ENCODE measurements at places on chromosomes 4 and X. TPM values are rescaled to one million over a fixed set of nuclear protein-coding genes. Genes with fewer than 3 reads are reported as not detected.

The ARHGAP36 gene
- not detected for total RNA-seq

DNA sequence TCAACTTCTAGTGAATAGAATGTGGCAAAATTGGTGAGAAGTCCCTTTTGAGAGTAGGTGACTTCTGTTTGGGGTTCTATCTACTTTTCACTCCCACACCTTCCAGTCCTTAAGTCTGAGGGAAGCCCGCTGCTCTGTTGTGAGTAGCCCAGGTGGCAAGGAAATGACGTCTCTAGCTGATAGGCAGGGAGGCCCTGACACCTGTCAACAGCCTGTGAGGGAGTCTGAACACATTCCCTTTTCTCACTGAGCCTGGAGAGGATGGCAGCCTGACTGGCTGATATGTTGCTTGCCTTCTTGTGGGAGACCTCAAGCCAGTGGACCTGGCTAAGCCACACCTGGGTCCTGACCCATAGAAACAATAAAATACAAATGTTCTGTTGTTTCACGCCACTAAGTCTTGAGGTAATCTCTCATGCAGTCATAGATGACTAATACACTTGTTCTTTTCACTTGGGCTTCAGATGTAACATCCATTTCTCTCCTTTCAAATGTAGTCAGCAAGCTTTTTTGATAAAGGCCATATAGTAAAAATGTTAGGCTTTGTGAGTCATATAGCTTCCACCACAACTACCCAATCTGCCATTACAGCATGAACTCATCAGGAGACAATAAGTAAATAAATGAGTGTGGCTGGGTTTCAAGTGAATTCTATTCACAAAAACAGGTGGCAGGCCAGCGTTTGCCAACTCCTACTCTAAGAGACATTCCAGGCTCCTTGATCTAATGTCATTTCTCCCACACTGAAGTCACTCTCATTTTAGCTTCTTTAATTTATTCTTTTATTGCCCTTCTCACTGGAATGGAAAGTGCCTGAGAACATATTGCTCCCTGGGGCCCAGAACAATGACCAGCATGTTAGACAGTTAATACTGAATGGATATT is 265.1 kb upstream of the MAD2L1 start:
- DNase-seq, result no peak

DNA sequence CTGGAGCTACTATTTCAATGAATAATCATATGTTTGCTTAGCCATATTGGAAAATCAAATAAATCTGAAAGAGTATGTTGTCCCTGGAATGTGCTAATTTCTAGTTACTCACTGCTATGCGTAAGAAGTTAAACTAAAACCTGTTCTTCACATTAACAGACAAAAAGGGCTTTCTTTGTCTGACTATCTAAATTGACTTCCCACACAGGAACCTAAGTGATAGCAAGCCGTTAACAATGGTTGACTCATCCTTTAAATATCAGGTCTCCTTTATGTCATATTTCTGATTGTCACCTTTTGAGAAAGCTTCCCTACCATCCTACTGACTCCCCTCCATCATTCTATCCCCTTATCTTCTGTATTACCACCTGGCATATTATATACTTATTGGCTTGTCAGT is 81.4 kb downstream of the AMELX start:
- no peak for DNase-seq

The PDE6B gene
- total RNA-seq, result 2.7 TPM

DNA sequence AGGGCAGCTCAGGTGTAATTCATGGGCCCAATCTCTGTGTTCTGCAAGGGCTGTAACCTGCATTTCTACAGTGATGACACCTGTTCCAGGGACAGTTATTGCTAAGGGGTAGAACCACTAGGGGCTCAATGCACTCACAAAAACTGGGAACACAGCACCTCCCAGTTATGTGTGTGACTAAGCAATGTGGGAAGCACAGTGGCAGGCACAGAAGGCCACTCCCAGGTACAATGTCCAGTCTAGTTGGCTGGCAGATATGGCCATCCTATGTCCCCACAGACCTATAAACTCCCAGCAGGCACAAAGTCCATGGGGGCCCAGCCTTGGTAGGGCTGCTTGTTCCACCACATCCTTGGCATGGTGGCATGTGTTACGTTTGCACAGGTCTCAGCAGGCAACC is 25.7 kb downstream of the CXCL13 start:
- DNase-seq, result no peak

DNA sequence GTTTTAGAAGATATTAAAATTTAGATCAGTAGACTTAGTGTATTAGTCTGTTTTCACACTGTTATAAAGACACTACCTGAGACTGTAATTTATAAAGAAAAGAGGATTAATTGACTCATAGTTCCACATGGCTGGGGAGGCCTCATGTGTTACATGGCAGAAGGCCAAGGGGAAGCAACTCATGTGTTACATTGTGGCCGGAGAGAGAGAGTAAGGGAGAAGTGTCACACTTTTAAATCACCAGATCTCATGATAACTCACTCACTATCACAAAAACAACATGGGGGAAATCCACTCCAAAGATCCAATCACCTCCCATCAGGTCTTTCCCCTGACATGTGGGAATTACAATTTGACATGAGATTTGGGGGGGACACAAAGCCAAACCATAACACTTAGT is 1159.7 kb upstream of the PCDH7 start:
- no peak for DNase-seq

DNA sequence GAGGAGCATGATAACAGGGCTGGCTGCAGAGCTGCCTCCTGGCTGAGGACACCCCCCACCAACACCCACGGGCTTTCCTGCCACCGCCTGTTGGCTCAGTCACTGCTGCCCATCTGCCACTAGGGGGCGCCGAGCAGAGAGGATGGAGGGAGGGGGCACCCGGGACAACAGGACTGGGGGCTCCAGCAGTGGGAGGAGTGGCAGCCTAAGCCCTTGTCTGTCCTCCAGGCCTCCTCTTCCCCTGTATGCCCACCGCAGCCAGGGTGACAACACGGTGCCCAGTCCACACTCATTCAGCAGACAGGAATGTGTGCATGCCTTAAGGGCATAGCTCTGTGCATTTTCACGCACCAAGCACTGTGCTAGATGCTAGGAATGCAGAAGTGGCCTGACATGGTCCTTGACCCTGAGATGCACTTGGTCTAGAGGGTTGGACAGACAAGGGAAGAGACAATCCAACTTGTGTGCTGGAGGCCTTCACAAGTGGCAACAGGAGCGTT is 149.9 kb downstream of the AMMECR1 start:
- no peak for DNase-seq

The GRK4 gene
- 2.9 TPM for total RNA-seq

- DNase-seq, result no peak
Measured at GRCh38 chr4:41362621-41363383, 106.1 kb downstream of the UCHL1 start.

The FOXP3 gene
- 0.83 TPM for total RNA-seq

- no peak for DNase-seq
Measured at GRCh38 chrX:46185923-46186810, 359.1 kb downstream of the ZNF674 start.

GRCh38 chr4:186201535-186202230 is 10.3 kb downstream of the CYP4V2 start:
- no peak for DNase-seq

DNA sequence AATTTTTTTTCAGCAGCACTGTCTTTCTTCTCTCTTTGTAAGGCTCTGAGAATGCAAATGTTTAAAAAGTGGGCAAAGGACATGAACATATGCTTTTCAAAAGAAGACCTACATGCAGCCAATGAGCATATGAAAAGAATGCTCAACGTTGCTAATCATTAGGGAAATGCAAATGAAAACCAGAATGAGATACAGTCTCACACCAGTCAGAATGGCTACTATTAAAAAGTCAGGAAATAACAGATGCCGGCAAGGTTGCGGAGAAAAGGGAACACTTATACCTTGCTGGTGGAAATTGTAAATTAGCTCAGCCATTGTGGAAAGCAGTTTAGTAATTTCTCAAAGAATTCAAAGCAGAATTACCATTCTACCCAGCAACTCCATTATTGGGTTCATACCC is 51.6 kb downstream of the BMP15 start:
- no peak for DNase-seq

DNA sequence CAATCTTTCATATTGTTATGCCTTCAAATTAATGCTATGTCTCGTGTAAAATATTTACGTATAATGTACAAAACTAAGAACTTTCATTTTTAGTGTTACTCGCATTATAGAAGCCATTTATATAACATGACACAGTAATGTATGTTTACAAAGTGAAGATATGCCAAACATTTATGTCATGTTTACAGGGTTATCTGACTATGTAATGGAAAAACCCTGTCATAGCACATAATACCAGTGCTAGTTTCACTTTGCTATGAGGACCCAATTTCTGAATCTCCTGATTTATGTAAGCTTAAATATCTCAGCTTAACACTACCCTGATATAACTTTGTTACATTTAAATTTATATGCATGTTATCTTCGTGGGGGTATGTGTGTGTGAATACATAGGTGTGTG is 233.1 kb downstream of the FAT4 start:
- DNase-seq, result no peak

The ARL13A gene
- not detected for total RNA-seq

- no peak for DNase-seq
Measured at GRCh38 chr4:118352843-118353533, at the start of gene PRSS12. TSS of gene PRSS12 (minus strand) at chr4:118353003. CDS start at chr4:118352720, 283 bp downstream.

DNA sequence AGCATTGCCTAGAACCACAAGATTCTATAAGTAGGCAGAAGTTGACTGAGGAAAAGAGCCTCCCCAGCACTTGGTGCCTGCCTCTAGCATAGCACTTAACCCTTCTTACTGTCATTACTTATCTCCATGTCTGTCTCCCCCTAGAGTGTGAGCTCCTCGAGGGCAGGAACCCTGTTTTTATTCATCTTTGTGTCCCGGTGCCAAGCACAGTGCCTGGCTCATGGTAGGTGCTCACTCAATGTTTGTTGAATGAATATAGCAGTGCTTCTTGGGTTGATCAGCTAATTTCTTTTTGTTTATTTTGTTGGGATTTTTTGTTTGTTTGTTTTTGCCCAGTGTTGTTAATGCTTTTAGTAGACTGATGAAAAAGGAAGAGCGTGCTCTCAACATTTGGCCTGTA is 30.3 kb downstream of the KLF3 start:
- no peak for DNase-seq

The NDP gene
- total RNA-seq, result not detected

The AGTR2 gene
- total RNA-seq, result not detected

The TMEM271 gene
- not detected for total RNA-seq

DNA sequence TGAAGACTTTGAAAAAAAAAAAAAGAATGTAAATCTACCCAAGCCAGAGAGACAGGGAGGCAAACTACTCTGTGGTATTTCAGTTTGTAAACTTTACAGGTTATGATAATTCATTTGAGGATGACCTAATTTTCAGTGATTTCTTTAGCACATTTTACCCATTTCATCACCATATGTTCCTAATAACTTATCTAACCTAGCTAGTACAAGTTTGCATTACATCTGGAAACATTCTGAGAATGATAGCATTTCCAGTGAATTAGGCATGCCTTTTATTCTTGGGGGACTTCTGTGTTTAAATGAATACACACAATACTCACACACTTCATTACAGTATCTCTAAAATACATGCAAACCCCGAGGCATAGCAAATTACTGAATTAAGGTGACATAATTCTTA is 1055.5 kb downstream of the PCDH18 start:
- no peak for DNase-seq

GRCh38 chr4:20882500-20882899 is 182.2 kb downstream of the PACRGL start:
- no peak for DNase-seq

- DNase-seq, result no peak
Measured at GRCh38 chr4:109592367-109592766, 32.3 kb downstream of the MCUB start.

GRCh38 chrX:51892921-51893745 is at the start of gene MAGED1:
TSS of gene MAGED1 (plus strand) at chrX:51893623. CDS start at chrX:51894305, 682 bp downstream.
- DNase-seq, result peak; percentile 21

The PAGE5 gene
- not detected for total RNA-seq

The RASL11B gene
- 0.70 TPM for total RNA-seq

The BMP3 gene
- total RNA-seq, result not detected

DNA sequence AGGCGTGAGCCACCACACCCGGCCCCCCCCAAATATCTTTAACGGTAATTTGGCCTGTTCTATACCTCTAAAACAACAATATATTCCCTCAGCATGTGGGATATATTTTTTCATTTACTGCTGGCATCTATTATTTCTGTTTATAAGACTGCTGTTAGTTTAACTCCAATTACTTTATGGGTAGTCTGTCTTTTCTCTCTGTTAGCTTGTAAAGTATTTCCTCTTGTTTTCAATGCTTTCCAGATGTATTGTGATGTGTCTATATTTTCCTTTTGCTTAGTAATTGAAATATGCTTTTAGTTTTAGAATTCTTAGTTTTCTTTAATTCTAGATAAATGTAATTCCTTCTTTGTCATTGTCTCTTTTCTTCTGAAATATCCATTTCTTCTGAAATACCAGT is 445.8 kb downstream of the ANKRD50 start:
- no peak for DNase-seq

The WDR17 gene
- 0.11 TPM for total RNA-seq

The CLDN24 gene
- not detected for total RNA-seq

- no peak for DNase-seq
Measured at GRCh38 chr4:57305836-57306235, 195.7 kb upstream of the IGFBP7 start.

The STK32B gene
- total RNA-seq, result 0.38 TPM

The TMEM150C gene
- 3.8 TPM for total RNA-seq

The NR3C2 gene
- 5.3 TPM for total RNA-seq

GRCh38 chr4:151460434-151460833 is 51.5 kb downstream of the FHIP1A start:
- no peak for DNase-seq

The SLC38A5 gene
- 9.6 TPM for total RNA-seq

DNA sequence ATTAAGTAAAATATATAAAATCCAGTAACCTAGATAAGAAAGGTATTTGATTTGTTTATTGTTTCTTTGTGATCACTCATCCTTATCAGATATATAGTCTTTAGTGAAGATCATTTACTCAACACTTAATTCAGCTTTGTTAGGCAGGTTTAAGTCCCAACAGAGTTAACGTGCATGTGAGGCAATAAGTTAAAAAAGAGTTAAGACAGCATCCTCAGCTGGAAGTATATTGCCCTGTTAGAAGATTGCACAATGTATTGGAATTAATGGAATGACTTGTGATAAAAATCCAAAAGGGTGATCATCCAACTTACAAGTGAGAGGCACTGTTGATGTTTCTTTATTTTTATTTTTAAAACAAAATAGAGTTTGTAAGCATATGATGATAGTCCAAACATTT is 1162.1 kb downstream of the RAPGEF2 start:
- no peak for DNase-seq

GRCh38 chr4:11456401-11456800 is 27.7 kb upstream of the HS3ST1 start:
- no peak for DNase-seq
